ENCODE measurements at places on chromosomes 12 and 14. TPM values are rescaled to one million over a fixed set of nuclear protein-coding genes. Genes with fewer than 3 reads are reported as not detected.

E2F7 gene
- total RNA-seq, result 18.0 TPM

VDR gene
- 5.8 TPM for total RNA-seq

ADAM20 gene
- 0.19 TPM for total RNA-seq

SOX5 gene
- 2.4 TPM for total RNA-seq

PPP1R36 gene
- total RNA-seq, result 1.1 TPM

GPR137C gene
- 2.3 TPM for total RNA-seq

TEAD4 gene
- 31.3 TPM for total RNA-seq

ITPR2 gene
- total RNA-seq, result 6.9 TPM

FAIM2 gene
- total RNA-seq, result 4.1 TPM

ANO2 gene
- under 0.01 TPM for total RNA-seq

ACSM4 gene
- not detected for total RNA-seq

PRH2 gene
- 1.0 TPM for total RNA-seq

SLC38A4 gene
- 26.5 TPM for total RNA-seq

TMPRSS12 gene
- not detected for total RNA-seq

PPM1H gene
- 1.6 TPM for total RNA-seq

CLEC7A gene
- total RNA-seq, result not detected

RAP1B gene
- total RNA-seq, result 175 TPM

NEUROD4 gene
- not detected for total RNA-seq

All from LHCN-M2 (cell line).